Cardiac muscle cell (in vitro differentiated cells and primary cell): ENCODE measurements at places on chromosomes 1 and 21. TPM values are rescaled to one million over a fixed set of nuclear protein-coding genes. Genes with fewer than 3 reads are reported as not detected.
A peak's percentile ranks its signal among the peaks of the same experiment; 100 is the strongest.

DNA sequence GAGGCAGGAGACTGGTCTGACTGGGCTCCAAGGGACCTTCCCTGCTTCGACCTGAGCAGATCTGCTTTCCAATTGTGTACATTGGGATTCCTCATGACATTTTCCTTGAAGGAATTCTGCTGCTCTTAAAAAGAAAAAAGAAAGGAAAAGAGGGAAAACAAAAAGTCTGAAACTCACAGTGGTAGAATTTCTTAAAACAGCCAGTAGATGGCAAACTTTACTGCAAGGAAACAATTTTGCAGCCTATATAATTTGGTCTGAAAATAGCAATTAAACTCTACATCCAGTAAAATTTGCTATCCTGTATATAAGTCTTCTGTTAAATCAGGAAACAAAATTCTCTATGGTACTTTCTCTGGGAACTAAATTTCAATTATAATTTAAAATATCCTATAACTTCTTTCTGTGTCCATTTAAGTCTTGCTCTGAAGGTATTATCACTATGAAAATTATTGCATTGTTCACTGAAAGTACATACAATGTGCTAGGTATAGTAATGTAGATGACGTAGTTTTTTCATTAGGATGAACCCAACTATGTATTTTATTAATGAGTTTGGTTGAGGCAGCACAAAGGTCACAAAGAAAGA lies 59.8 kb downstream of the CRB1 start:
- DNase-seq, result peak; percentile 38

DNA sequence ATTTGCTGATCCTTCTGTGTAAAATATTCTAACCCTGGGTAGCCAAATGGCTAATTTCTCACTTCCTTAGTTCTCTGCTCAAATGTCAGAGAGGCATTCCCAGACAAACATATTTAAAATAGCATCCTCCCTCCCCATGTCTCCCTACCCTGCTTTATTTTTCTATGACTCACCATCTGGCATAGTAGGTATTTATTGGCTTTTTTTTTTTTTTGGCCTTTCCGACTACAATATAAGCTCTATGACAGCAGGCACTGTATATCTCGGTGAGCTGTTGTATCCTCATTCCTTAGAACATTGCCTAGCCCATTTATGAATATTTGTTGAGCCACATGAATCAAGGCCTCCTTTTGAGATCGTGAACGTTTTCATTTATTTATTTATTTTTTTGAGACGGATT lies 1.5 kb upstream of the NEK7 start:
- no peak for DNase-seq

- no peak for DNase-seq
These were observed 6.1 kb downstream of the C1orf159 start for GRCh38 chr1:1109743-1110142.

- no peak for DNase-seq
These were observed 55.6 kb upstream of the SSX2IP start for GRCh38 chr1:84745857-84746256.

GRCh38 chr1:182111496-182111895 lies 50.0 kb upstream of the ZNF648 start:
- no peak for DNase-seq

DNA sequence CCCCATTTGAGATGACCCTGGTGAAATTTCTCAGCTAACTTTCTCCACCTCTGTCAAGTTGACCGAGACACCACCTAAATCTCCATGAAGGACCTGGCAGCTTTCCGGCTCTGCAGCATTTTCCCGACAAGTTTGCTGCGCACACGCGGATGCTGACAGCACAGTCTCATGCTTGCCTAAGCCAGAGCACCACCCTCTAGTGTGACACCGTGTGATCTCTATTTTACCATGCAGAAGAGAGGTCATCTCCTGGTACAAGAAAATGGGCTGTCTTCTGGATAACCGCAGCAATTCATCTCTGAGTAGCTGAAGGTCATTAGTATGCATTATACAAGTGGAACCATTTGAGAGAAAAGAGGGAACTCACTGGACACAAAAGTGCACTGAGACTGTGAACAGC lies 38.9 kb upstream of the H6PD start:
- no peak for DNase-seq

DNA sequence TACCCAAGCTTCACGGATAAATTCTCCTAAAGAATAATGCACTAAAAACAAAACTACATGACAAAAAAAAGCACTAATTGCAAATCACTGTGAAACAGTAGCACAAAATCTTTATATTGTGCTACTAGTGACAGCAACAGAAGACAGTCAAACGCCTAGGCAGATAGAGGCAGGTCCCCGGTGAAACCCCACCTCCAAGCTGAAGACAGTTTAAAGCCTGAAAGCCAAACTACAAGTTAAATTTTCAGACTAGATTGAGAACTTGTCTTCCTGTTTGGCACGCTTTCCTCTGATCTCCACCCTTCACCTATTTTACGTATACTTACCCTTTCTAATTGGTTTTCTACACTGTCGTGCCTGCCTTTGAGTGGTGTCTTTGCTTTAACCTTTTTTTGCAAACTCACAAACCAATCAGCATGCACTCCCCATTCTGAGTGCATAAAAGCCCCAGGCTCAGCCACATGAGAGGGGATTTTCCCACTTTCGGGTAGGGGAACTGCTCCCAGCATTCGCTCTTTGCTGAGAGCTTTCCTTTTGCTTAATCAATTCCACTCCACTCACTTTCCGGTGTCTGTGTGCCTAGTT lies 3.6 kb upstream of the BACH1 start:
- no peak for DNase-seq

GRCh38 chr1:20884513-20884912 lies 97.4 kb upstream of the HP1BP3 start:
- no peak for DNase-seq

DNA sequence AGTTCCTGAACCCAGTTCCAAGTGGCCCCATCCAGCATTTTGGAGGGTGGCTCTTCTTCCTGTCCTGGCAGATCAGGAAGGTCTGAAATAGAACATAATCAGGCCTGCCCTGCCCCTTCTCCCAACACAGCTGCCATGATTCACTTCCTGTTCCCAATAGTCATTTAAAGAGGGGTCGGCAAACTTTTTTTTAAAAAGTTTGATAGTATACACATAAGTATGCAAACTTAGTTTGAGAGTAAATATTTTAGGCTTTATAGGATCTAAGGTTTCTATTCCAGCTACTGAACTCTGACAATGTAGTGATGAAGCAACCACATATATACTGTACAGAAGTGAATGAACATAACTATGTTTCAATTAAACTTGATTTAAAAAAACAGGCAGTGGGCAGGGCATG lies 66.4 kb downstream of the LUZP1 start:
- peak; percentile 22 for DNase-seq

Gene HES3
- total RNA-seq, result not detected in 2 replicates

Gene PRDM16
- total RNA-seq, result 27.6 and 55.8 TPM in 2 replicates

Gene MTMR11
- 1.0 and 1.3 TPM in 2 replicates for total RNA-seq

Gene CCDC185
- not detected in 2 replicates for total RNA-seq

Gene COL8A2
- total RNA-seq, result 0.11 and 0.57 TPM in 2 replicates
